ENCODE measurements at places on chromosomes 11 and 22.
A peak's percentile ranks its signal among the peaks of the same experiment; 100 is the strongest.

DNA sequence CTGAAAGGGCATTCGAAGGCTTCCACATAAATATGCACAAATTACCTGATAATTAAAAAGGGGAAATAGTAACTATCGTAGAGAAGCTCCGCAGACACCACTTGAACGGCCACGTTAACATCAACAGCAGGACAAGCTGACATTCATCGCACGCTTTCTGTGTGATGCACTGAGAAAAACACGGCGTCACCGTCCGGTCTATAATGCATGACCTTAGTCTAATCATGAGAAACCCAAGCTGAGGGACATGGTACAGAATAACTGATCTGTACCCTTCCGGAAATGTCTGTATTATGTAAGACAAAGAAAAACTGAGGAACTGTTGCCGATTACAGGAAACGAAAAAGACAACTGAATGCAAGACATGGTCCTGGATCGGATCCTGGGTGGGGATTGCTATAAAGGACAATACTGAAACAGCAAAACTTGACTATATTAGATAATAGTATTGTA lies 678 bp upstream of the RANGAP1 start:
- DNase-seq, result peak; percentile 27

DNA sequence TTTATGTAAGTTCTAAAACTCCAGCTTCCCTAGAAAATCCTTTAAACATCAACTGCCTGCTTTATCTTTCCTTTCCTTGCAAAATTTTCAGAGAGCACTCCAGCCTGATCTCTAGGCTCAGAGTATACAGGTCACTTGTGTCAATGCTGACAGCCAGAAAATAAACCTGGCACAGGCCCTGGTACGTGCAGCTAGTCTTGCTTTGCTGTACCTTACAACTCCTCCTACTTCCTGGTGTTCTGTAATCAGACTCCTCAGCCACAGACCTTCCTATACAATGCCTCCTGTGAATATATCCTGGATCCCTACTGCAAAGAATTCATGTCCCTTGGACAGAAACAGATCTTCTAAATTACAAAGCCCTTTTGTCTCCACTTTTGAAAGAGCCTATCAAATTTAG lies 24.2 kb upstream of the TMEM123 start:
- DNase-seq, result no peak

DNA sequence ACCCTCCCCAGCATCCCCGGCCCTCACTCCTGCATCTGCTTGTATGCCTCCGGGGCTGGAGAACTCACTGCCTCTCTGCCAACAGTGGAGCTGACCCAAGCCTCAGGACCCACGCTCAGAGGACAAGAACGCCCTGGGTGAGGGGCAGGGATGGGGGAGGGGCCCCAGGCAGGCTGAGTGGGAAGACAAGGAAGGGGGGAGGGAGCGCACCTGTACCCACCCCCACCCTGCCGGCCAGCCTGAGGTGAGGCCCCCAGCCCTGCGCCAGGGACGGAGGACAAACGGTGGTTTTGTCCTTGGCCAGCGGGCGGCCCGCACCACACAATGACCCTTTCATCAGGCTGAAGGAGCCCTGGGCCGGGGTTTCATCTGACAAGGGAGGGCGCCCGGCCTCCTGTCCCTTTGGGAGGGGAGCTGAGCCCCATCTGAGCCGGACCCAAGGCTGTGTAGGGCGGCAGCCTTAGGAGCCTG lies 10.0 kb downstream of the WNT7B start:
- no peak for DNase-seq

DNA sequence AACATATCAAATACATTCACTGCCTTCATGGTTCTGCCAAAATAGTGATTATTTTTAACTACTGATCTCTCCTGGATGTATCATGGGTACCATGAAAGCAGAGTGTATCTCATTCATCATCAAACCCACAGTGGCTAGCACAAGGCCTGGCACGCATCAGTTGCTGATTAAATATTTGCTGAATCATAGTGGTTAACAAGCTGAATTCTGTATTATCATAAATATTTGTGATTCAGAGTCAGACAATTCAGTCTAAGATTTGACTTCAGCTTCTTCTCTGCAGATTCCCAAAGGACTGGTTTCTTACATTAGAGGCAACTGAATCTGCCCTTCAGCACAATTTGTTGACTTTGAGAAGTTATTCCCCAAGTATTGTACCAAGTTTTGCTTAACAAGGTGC lies 715.8 kb upstream of the LRRC4C start:
- DNase-seq, result peak; percentile 1

DNA sequence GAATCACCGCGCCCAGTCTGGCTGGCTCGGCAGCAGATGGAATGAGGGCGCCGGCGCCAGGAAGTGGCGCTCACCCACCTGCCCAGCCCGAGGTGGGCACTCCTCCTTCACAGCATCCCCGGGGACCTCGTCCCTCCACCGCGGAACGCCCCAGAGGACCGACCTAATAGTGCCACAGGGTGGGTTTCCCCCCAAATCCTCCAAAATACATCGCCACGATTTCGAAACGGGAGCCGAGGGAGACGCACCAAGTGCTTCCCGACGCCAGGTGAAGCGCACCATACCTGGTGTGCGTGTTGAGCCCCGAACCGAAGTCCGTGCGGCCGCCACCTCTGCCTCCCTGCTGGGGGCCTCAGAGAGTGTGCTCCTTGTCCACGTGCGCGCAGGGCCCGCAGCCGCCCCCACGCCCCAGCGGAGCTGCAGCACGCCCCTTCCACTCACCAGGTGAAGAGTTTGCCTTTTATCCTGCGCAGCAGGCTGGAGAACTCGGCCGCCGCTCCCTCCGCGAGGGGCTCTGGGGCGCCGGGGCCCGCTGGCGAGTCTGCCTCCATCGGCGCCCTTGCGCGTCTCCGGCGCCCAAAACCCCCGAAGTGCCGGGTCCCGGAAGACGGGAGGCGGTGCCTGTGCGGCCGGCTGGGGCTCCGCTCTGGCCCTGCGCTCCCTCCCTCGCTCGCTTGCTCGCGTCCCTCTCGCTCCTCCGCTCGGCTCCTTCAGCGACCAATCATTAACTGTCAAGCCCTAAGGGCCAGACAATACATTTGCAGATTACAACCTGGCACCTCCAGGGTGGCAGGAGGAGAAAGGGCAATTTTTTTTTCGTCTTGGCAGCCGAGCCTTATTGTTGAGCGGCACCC lies at the start of gene SLC35F2:
Gene SLC35F2, minus strand, starts transcription at position 571 of the 854 bp plus-strand sequence. Its CDS starts 20 bp downstream, at position 551.
- peak; percentile 76 for DNase-seq

GRCh38 chr11:17722000-17722643 lies 2.8 kb downstream of the MYOD1 start:
- peak; percentile 21 for DNase-seq

DNA sequence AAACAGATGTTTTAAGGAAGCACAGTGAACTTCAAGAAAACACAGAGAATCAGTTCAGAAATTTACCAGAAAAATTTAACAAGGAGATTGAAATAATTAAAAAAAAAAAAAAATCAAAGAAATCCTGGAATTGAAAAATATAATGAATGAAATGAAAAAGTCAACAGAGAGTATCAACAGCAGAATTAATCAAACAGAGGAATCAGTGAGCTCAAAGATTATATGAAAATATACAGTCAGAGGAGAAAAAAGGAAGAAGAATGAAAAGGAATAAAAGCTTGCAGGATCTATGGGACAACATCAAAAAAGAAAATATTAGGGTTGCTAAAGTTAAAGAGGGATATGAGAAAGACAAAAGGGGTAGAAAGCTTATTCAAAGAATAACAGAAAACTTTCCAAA lies 82.3 kb downstream of the XRRA1 start:
- DNase-seq, result no peak

DNA sequence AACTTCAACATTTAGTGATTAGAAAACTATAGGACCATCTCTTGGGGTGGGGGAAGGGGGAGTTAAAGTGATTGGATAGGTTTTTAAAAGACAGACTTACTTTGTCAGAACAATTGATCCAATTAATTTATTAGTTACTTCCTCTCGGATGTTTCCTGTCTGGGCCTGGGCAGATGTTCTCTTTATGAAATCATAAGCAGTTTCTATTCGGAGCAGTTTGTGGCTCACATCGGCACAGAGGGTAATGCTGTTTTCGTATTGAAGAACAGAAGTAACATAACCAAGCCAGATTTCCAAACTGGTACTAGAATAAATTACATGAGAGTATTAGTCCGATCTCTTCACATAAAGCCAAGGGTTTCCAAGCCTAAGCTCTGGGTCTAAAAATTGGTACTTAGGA lies 20.6 kb downstream of the PIWIL3 start:
- DNase-seq, result no peak

GRCh38 chr11:4658629-4659445 lies 15.1 kb downstream of the OR51E1 start:
- DNase-seq, result no peak

- DNase-seq, result peak; percentile 56
Observed at GRCh38 chr11:102727890-102728289, 3.1 kb upstream of the MMP8 start.

DNA sequence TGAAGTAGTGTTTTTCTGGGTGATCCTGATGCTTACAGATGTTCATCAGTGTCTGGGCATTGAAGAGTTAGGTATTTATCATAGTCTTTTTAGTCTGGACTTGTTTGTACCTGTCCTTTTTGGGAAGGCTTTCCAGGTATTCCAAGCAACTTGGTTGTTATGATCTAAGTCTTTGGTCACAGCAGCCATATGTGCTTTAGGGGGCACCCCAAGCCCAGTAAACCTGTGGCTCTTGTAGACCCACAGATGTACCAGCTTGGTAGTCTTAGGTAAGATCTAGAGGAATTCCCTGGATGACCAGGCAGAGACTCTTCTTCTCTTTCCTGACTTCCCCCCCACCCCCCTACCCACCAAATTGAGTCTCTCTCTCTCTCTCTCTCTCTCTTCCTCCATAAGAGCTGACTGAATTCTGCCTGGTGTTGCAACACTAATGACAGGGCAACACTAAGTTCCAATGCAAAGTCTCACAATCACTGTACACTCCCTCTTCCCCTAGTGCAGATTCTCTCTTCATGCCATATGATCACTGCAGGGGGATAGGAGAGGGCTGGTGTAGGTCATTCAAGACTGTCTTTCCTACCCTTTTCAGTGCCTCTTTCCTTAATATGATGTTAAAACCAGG lies 24.5 kb upstream of the MMP8 start:
- no peak for DNase-seq

DNA sequence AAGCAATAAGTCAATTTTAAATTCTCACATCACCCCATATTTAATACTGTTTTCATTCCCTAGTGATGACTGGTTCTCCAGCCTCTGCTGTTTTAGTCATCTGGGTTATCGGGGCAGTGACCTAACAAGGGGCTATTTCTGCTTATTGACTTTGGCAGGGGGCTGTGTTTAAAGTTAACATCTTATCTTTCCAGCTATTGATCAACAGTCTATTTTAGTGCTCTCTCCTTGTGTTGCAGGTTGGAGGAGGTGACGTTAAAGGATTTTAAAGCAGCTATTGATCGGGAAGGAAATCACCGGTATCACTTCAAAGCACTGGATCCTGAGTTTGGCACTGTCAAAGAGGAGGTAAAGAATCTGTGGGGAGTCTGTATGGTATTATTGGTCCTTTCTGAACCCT lies 7.7 kb upstream of the DLAT start:
- no peak for DNase-seq

DNA sequence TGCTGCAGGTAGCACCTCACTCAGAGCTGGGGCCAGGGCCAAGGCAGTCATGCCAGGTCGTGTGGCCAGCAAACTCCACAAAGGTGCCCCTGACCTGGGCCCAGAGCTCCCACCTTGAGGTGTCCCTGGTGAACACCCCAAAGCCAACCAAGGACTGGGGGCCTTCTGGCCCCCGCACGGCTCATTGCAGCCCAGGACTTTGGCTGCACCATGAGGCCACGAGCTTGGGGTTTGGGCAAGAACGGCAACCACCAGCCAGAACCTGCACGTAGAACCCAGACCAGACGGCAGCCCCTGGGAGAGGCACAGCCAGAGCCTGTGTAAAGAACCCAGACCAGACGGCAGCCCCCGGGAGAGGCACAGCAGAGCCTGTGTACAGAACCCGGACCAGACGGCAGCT lies 7.8 kb downstream of the LRRC56 start:
- no peak for DNase-seq

DNA sequence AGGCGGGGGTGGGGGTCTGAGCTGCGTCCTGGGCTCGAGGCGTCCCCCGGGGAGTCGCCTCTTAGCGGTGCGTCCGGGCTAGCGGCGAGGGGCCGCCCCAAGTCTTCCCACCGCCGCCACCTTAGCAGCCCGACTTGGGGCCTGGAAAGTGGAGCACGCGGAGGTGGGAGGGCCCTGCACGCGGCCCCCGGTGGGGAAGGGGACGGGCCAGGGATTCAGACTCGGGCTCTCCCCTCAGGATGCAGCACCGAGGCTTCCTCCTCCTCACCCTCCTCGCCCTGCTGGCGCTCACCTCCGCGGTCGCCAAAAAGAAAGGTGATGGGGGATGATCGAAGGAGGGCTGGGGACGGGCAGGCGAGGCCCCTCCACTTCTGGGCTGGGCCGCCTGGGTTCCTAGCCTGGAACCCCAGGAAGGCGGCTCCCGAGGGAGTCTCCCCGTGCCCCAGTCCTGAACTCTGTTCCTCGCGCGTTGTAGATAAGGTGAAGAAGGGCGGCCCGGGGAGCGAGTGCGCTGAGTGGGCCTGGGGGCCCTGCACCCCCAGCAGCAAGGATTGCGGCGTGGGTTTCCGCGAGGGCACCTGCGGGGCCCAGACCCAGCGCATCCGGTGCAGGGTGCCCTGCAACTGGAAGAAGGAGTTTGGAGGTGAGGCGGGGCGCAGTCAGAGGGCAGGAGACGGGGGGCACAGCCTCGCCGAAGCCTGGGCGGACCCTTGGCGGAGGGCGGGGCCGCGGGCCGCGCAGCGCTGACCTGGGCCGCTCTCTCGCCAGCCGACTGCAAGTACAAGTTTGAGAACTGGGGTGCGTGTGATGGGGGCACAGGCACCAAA lies 563 bp downstream of the MDK start:
- DNase-seq, result no peak

DNA sequence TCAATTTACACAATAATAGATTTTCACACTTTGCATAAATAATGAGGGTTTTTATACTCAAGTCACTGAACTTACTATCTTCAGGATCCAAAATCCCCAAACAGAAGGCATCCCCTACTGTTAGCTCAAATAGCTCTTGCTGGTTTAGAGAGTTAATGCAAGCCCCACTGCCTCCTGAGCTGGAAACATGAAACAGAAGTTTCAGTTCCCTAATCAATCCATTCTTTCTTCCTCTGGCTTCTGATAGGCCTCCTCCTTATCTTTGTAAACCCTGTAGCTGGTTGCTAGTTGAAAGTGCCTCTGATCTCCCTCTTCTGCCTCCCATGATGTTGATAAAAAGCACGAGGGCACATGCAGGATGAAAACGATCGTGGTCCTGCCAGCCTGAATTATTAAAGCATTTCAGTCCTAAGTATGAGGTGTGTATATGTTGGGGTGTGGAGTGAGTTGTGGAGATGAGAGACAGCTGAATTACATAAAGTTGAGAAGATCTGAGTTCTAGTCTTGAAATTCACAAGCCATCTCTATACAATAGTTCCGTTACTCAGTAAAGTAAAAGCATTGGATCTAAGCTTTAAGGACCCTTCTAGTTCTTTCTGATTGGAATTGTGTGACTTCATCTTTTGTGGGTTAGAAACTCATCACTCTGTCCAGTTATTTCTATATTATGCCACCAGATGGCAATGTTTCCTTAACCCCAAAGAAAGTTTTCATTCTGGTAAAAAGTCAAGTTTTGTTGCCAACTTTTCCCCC lies 35.0 kb upstream of the EHF start:
- DNase-seq, result peak; percentile 79

GRCh38 chr11:9815486-9816136 lies 151.7 kb downstream of the SWAP70 start:
- peak; percentile 88 for DNase-seq
